CMK (cell line): ENCODE measurements at places on chromosomes 7 and 10.

DNA sequence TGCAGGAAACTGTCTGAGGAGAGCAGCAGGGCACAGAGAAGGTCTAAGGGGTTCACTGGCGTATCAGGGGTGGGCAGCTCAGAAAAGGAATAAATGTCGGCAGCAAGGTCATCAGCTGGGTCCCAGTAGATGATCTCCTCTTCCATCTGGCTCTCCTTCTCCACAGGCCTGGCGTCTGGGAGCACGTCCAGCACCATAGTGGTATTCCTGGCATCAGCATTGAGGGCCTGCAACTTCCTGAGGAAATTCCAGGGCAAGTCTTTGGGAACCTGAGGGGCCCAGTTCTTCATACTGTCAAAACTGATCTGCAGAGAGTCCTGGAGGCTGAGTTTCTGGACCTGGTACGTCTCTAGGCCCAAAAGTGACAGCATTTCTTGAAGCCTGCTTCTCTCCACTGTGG lies 9.6 kb upstream of the MRPS24 start:
- no peak for DNase-seq

DNA sequence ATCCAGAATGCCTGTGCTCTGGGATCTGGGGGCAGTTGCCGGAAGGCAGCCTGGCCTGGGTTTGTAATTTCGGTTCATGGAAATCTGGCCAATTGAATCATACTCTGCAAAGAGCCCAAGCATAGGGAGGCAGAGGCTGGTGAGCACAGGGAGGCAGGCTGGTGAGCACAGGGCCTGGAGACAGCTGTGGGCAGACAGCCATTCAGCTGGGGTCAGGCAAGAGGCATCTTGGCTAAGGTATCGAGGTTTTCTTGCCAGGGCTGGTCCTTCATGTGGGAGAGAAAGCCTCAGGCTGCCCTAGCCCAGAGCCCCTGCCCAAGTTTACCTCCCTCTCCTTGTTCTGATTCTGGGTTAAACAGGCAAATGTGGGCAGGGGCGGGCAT lies 63.7 kb upstream of the BAIAP2L1 start:
- no peak for DNase-seq

DNA sequence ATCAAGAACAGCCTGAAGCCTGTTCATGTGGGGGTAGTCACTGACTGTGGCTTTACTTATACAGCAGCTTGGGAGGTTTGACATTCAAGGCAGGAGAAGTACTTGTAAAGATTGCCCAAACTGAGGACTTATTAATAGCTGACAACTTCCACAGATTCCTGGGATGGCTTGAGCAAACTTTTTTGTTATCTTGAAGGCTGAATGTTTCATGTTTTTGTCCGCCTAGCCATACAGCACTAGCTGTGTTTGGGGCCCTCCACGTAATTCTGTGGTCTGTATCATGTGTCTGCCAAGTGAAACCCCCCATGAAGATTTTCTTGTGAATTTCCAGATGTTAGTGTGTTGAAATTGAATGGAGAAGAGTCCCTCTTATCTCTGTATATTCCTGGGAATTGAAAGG lies 38.6 kb downstream of the FAS start:
- no peak for DNase-seq

GRCh38 chr10:12844811-12845483 lies 156.6 kb downstream of the CCDC3 start:
- no peak for DNase-seq

DNA sequence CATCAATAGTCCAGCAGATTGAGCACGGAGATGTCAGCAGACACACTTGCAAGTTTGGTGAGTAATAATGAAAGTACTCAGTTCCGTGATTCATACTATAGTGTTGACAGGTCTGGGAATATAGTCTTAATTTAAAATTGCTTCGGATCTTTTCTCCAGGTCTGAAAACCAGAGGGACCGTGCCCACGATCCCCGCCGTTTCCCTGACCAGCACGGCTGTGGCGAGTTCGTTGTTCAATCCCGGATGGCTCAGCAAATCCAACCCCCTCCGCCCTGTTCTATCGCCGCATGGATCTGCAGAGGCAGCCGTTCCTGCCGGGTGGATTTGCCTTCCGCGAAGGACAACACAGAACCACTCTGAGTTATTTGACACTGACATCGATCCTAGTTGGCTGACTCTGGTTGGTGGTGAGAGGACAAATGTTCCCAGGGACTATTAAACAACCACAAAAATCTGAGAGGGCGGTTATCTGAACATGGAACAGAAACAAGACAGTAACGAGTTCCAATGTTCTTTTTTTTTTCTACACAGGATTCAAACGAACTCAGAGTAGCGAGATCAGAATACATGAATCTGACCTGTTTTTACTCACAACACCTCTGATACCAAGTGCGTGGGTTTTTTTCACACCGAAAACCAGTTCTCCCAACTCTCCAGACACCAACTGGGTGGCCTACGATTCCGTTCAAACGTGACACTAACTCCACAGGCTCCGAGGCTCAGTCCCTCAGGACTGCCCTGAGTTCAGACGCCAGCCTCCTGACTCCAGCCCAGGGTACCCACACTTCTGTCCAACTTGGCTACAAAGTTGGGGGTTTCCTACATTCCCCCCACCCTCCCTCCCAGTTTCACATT lies 52.7 kb downstream of the RBM17 start:
- DNase-seq = no peak
